Adrenal gland (tissue), 19 donors: ENCODE measurements at places on chromosomes 4 and X.

- peak; percentile 12 for DNase-seq
These were observed 68.6 kb downstream of the CHST7 start for GRCh38 chrX:46642145-46642544.

DNA sequence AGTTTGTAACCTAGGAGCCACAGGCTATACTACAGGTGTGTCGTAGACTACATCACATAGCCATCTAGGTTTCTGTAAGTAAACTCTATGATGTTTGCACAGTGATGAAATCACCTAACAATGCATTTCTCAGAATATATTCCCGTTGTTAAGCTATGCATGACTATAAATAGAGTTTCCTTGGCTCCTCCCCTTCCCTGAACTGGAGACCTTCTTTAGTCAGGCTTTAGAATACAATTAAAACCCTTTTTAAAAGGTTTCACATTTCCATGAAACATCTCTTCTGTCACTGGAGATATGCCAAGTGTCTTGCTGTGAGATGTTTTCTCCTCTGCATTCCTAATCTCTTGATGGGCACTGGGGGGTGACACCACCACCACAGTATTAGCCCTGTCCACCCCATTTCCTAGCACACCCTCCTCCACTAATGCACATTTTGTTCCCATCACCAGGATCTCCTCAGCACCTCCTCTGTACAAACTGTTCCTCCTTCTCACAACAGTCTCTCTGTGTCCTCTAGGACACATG, 334.6 kb upstream of the CPEB2 start:
- DNase-seq = no peak

DNA sequence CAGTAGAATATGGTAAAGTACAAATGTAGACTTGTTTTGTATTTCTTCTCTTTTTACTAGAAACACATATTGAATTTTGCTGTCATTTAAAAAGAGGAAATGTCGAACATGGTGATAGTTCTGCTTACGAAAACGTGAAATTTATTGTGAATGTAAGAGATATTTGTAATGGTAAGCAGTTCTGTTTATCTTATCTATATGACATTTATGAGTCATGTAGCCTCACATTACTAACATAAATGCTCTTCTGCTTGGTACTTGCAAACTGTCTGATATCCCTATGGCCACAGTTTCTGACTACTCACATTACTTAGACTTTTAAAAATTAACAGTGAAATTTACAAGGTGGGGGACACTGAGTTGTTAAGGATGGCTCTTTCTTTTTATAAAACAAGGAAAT, 57.9 kb downstream of the PASD1 start:
- no peak for DNase-seq

- no peak for DNase-seq
These were observed 6.9 kb downstream of the CXCL3 start for GRCh38 chr4:74031576-74031975.

- DNase-seq = no peak
These were observed 48.4 kb downstream of the IL15 start for GRCh38 chr4:141684785-141685184.

GRCh38 chr4:135552131-135552530, 1350.5 kb upstream of the PABPC4L start:
- DNase-seq = no peak

DNA sequence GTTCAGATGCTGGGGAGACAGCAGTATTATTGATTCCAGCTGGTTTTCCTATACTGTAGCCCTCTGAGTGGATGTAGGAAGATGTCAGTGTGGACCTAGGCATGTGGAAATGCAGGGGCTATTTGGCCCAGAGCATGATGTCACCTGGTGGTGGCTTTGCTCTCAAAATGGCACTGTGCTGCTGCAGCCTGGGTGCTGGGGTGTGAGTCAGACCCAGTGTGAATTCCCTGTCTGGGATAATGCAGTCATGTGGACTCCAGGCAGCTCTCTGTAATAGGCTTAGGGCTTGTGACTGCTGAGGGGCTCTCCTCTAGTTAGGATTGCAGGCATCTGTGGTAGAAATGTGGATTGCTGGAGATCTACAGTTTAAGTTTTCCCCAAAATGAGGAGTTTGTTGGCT, 70.7 kb downstream of the DCAF8L2 start:
- DNase-seq = no peak

DNA sequence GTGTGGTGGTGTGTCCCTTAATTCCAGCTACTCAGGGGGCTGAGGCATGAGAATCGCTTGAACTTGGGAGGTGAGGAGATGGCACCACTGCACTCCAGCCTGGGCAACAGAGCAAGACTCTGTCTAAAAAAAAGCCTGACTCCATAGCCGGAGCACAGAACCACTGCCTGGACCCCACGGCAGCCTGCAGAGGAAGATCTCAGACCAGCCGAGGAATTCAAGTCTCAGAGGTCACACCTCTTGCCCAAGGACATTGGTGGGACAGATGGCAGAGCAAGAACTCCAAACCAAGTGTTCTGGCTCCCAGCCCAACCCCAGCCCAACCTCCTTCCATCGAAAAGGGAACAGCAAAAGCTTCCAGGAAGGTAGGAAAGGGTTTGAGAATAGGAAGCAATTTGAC, 70.8 kb downstream of the SMIM20 start:
- DNase-seq = no peak

DNA sequence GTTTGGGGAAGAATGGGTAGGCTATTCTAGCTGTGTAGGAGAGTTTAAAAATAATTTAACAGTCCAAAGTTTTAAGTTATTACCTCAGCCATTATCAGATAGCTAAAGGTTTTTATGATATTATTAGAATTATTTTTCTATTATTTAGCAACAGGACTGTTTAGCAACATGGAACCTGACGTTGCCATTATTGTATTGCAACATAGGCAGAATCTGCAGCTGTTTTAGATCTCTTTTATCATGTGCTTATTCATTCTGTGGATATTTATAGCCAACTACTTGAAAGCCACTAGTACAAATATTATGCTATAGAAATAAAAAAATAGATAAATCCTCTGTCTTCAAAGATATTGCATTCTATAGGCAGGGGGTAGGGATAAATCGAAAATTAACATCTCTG, 382.0 kb upstream of the TRAM1L1 start:
- DNase-seq = no peak

GRCh38 chr4:182143822-182144625, 99.2 kb upstream of the TENM3 start:
- peak; percentile 65 for DNase-seq

- no peak for DNase-seq
These were observed 1454.5 kb upstream of the TENM3 start for GRCh38 chr4:180788729-180789128.

- no peak for DNase-seq
These were observed 144.5 kb downstream of the APBB2 start for GRCh38 chr4:41069838-41070237.

- DNase-seq = no peak
These were observed 61.5 kb downstream of the GLRA2 start for GRCh38 chrX:14590693-14591424.

DNA sequence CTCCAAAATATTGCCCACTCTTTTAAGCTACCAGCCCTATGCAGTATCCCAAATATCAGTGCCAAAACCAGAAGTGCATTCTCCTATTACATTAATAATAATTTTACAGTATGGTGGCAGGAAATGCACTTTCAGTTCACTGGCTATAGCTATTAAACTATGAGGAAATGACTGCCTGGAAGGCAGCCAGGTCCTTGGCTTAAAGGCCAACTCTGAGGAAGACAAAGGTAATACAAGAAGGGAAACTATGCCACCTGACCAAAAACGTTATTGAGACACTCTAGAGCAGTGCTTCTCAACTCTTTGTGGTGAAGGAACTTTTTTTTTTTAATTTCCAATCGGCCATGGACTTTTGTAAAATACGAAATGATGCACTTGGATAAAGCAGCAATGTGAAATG, 133.6 kb upstream of the VAMP7 start:
- DNase-seq = peak; percentile 41

DNA sequence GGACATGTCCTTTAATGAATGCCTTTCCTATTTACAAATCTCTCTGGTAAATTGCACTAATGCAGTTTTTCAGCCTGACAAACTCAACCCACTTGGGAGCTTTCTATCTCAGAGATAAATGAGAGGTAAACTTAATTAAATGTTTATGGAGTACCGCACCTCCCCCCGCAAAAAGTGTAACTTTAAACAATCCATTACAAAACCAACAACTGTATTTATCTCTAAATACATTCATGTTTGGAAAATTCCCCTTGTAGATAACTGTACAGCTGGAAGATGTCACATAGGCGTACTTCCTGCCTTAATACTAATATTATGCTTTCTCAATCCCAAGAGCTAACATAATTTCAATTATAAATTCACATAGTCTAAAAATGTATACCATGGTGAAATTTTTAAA, 215.5 kb downstream of the LDB2 start:
- DNase-seq = no peak

- no peak for DNase-seq
These were observed 880.1 kb upstream of the INTU start for GRCh38 chr4:126752702-126753101.

DNA sequence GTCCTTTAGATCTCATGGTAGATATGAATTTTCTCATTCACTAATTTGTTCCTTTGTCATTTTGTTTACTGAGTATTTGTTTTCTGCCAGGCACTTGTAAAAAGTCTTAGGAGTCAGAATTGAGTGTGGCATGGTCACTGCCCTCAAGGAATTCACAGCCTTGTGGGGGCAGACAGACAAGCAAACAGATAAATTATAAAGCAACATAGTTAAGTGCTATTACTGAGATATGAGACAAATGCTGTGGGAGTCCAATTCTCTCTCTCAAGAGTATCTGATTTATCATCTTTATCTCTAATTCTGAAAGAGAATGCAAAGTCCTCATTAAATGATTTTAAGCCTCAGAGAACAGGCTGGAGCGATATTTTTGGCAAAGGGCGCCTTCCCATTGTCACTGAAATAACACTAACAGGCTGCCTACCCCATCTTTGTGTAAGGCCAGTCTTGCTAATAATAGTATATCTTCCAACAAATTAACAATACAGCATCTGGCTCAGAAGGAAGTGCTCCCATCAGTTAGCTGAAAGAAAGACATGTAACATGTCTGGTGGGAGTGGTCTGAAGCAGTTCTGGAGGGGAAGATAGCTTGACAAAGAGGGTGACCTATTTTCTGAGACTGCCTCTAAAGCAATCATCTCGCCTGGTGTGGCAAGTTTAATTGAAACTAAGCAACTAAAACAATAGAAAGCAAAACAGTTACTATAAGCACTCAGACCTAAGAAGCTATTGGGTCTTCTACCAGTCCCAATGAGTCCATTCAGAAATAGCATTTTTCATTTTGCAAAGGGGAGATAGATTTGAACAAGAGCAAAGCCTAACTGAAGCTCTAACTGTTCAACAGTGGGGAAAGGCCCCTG, 61.5 kb upstream of the AMOT start:
- DNase-seq = no peak

GRCh38 chr4:128386761-128387599, 99.4 kb upstream of the PGRMC2 start:
- DNase-seq = peak; percentile 93

GRCh38 chrX:134669378-134670098, 11.3 kb upstream of the PLAC1 start:
- peak; percentile 17 for DNase-seq

DNA sequence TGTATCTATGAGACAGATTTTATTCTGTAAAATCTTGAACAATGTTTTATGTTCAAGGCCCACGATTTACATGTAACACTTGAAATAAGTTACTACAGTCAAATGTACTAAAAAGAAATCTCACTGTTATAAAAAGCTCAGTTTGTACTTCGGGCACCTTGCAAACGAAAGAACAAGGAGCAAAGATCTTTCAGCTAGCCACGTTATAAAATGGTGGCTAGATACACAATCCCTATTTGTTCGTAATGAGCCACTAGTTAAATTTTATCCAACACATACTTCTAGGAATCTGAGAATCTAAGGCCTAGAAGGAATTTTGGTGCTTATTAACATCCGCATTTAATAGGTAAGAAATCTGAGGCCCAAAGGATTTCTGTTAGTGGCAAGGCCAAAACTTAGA, 2.5 kb downstream of the ARHGEF9 start:
- DNase-seq = no peak

DNA sequence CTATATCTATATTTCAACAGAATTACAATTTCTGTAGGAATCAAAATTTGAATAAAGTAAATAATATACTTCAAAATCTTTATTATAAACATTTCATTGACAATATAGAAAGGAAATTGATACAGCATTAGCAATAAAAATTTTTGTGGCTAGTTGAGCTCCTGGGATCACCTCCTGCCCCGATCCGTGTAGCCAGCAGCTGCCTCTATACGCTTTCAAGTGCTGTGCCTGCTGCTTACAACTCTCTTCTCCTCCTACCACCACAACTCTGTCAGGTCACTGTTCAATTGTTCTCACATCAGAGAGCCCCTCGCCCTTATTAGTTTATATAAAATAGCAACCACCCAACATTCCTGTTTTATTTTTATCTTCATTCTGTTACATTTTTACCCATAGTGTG, 27.6 kb downstream of the INPP4B start:
- DNase-seq = no peak

- DNase-seq = no peak
These were observed 93.3 kb downstream of the YIPF7 start for GRCh38 chr4:44558031-44558605.

GRCh38 chr4:86934147-86934770, 552 bp upstream of the AFF1 start:
- no peak for DNase-seq

GRCh38 chrX:38841750-38842149, 40.5 kb downstream of the MID1IP1 start:
- DNase-seq = no peak

DNA sequence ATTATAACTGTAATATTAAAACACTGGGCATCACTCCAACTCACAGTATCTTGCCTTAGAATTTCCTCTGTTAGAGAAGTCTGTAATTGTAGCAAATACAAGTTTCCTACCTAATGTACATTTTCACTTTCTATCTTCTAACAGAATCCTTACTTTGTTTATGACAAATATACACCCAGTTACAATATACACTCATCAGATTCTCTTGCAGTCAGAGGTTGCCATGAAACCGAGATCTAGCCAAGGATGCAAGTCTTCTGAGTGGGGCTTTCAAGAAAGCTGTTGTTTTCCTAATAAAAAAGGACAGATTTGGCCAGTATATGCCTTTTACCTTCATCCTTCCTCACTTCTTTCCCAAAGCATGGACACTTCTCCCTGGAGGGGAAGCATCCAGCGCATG, 228.9 kb downstream of the SCFD2 start:
- no peak for DNase-seq

- no peak for DNase-seq
These were observed 13.6 kb downstream of the LDB2 start for GRCh38 chr4:16884673-16885460.

GRCh38 chrX:153561337-153561736, 37.6 kb downstream of the CCNQ start:
- no peak for DNase-seq

DNA sequence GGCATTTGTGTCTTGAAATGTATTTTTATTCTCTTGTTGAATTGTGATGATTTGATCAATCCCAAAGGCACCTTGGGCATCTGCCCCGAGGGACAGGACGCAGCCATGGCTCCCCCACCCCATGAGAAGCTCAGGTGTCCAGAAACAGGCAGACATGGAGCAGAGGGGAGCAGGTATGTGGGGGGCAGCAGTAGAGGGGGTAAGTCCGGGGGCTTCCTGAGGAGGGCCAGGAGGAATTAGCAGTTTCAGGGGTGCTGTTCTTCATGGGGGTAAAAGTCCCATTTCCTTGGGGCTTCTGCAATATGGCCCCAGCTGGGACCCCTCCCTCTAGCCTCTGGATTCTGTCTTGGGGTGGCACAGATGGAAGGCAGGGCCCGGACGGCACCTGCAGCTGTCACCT, 67.0 kb upstream of the HMX1 start:
- DNase-seq = no peak
